NCI-H1930 (cell line): ENCODE measurements at places on chromosomes 11 and 22.

DNA sequence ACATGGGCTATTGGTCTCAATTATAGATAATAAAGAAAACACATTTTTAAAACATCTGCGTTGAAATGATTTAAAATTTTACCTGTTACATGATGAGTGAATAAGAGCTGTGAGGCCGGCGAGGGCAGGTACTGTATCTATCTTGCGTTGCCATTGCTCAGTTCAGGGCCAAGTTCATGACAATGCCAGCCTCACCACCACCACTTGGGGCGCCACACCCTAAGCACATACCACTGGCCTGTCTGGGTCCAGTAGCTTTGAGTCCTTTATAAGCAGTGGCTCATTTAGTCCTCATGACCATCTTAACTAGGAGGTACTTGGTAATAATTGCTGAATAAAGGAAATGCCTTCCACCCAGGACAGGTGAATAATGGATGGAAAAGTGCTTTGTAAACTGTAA, 14.5 kb upstream of the MB start:
- DNase-seq: no peak

GRCh38 chr11:35344681-35345574, 74.4 kb downstream of the SLC1A2 start:
- no peak for DNase-seq

DNA sequence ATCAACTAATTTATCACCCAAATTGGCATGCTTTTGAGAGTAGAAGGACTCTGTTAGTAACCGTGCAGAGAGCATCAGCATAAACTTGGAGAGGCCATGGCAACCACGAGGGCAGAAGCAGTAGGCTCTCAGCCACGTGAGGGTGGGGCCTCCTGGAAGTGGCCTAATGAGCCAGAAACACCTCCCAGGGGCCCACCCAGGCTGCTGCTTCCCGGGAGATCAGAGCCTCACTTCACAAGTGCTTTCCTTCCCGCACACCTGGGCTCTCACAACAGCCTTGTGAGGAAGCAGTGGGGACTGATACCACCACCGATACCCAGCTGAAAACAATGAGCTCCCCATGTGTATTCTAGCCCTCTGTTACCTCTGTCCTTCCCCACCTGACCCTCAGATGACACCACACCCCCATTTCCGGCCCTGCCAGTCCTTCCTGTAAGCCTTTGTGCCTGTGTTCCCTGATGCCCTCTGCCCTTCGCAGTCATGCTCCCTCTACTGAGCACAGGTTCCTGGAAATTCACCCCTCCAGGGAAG, 17.0 kb downstream of the TRIM29 start:
- DNase-seq: no peak

GRCh38 chr11:61834278-61835048, 6.4 kb downstream of the FADS2 start:
- DNase-seq: no peak

GRCh38 chr22:37285937-37286336, 3.6 kb downstream of the CYTH4 start:
- DNase-seq: no peak

DNA sequence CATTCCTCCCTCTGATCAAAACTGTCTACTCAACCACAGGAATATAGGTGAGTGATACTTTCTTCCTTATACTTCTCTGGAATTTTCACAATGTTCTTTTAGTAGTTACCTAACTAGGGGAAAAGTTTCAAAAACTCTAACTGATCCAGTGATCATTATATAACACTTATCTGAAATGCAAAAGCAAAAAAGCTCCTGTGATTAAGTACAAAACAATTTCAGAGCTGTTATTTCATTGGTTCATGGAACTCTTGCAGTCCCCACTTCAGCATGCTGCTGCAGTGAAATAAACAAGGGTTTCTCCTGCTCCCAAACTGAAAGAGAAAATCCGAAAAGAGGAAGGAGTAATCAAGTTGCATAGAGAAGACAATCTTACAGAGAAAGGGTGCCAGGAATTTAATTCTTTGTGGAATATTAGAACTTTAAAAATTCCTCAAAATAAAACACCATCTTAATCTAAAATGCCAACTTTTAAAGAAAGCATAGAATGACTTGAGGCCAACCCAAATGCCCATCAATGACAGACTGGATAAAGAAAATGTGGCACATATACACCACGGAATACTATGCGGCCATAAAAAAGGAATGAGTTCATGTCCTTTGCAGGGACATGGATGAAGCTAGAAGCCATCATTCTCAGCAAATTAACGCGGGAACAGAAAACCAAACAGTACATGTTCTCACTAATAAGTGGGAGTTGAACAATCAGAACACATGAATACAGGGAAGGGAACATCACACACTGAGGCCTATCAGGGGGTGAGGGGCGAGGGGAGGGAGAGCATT, 20.3 kb downstream of the PPP2R1B start:
- no peak for DNase-seq

GRCh38 chr11:84022695-84023094, 736.5 kb upstream of the CCDC90B start:
- DNase-seq: no peak

DNA sequence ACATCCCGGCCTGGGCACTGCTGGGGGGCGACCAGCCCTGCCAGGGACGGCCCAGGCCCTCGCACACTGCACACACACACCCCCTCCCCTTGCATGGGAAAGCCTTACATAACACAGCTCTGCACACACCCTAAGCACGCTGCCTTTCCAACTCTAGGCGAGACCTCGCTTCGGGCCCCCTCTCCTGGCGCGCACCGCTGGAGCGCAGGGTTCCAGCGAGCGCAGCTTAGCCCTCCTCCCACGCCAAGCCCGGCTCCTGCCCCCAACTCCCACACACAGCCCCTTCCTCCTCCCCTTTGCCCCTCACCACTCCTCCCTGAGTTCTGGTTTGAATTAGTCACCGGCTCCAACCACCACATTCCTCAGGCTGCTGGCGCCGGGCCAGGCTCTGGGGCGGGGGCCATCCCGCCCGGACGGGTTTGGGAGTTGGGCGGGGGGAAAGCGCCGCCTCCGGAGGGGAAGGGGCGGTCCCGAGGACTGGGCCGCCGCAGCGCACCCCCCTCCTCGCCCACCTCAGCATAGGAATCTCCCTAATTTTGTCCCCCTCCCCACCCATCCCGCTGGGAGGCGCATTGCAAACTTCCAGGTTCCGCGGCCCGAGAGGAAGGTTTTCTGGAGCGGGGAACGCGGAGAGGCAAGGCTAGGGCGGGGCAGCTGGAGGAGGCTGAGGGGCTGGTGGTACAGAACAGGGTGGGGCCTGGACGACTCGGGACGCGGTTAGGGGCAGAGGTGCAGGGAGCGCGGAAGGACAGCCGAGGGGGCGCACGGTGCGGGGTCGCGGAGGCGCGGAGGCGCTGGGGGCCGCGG, 966 bp downstream of the AHNAK start:
- DNase-seq: no peak

GRCh38 chr11:104771763-104772162, 126.5 kb downstream of the CASP12 start:
- DNase-seq: no peak

GRCh38 chr11:69691463-69691862, 12.4 kb downstream of the FGF19 start:
- DNase-seq: no peak

GRCh38 chr11:132987936-132988335, 544.4 kb downstream of the OPCML start:
- DNase-seq: no peak

DNA sequence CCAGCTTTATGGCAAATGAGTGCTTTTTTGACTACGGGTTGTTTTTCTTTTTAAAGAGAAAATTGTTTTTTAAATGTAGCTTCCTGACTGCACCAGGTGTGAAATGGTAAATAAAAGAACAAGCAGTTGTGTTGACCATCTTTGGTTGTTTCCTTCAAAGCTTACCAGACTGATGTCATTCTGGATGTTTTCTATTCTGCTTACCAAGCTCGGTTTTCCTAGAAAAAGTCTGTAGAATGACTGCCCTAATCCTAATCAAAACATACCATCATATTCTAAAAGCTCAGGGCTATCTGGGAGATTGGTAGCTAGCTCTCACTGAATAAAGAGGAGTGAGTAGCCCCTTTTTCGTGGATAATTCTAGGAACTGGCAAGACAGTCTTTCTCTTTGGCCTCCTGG, 77.7 kb downstream of the GAB2 start:
- DNase-seq: no peak

DNA sequence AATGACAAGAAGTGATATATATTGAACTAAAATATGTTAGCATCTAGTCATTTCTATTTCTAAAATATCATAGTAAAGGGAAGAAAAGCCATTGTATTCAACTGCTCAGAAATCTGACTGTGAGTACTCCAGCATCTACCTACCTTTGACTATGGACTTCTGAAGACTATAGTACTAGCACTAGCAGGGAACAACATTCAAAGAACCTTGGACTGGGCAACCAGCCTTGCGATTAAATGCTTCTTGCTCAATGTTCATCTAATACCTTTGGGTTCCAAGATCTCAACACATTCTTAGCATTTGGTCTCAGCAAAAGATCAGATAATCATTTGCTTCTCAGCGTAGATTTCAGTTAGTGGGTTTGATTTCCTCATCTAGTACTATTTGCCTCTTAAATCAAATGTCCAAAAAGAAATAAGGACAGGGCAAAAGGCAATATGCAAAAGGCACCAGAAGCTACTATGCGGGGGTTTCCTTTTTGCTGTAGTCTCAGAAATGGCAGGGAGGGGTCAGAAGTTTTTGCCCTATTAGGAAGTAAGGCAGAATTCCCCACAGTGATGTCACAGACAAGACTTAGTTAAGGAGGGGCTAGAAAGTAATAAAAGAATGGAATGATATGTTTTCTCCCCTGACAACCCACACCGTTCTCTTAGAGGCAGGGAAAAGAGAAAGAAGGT, 80.6 kb downstream of the GAB2 start:
- DNase-seq: no peak

GRCh38 chr11:45332276-45332934, 46.3 kb upstream of the SYT13 start:
- DNase-seq: peak; percentile 25

DNA sequence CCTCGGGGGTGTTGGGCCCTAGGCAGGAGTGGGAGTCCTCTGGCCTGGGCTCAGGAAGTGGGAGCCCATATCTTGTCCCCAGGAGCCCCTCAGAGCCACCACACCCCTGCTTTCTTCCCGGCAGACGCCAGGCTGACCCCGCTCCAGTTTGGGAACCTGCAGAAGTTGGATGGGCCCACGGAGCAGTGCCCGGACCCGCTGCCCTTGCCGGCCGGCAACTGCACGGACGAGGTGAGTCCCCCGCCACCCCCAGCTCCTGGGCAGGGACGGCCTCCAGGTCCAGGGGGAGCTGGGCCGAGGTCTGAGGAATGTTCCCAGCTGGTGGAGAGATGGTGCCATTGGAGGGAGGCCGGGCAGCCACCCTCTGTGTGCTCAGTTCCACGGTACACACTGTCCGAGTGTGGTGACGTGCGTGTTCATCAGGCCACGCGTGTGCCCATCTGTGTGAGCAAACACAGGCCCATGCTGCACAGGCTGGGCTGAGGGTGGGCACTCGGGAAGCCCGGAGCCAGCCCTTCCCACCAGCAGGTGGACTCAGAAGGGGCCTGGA, 4.8 kb downstream of the MUC5B start:
- DNase-seq: no peak

GRCh38 chr22:39282645-39283321, 36.6 kb downstream of the RPL3 start:
- DNase-seq: no peak
